ENCODE measurements at places on chromosomes 3 and 15. TPM values are rescaled to one million over a fixed set of nuclear protein-coding genes. Genes with fewer than 3 reads are reported as not detected.
A peak's percentile ranks its signal among the peaks of the same experiment; 100 is the strongest.

TMC3 gene
- total RNA-seq: 0.05 TPM

SENP2 gene
- 38.1 TPM for total RNA-seq

IQCF5 gene
- total RNA-seq: not detected

AMIGO3 gene
- 1.0 TPM for total RNA-seq

GNB4 gene
- total RNA-seq: 70.5 TPM

POPDC2 gene
- total RNA-seq: 1.7 TPM

RTP3 gene
- not detected for total RNA-seq

RPL39L gene
- total RNA-seq: 9.7 TPM

DNA sequence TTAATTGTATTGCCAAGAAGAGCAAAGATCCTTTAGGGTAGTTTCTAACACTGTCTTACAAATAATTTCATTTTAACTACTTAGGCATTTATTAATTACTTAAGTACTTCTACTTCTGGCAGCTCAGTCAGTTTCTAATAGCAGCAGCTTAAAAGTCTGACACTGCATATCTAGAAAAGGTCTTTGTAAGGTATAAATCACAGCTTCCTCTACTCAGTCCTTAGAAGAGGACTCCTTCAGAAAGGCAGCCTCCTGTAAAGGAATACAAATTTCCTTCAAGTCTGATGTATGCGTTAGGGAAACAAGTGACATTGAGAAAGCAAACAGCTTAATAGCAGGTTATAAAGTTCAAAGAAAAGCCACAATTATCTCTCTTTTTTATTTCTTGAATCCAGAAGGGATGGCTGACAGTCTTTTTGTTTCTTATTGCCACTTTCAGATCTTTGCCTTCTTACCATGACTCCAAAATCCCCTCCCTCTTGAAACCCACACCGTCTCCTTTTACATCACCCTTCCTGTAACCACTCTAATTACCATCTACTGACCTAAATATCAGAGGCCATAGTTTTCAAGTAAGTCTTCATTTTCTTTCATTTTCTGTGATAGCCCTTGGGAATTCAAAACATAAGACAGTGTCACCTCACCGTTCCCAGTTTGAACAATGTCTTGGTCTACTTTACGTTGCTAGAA, 109.5 kb downstream of the CGGBP1 start:
- no peak for DNase-seq

GRCh38 chr3:130609166-130609979, 92.4 kb downstream of the COL6A6 start:
- DNase-seq: no peak

- DNase-seq: no peak
Measured at GRCh38 chr15:71066983-71067382, 48.3 kb upstream of the THSD4 start.

GRCh38 chr3:69288161-69288895, 97.6 kb downstream of the FRMD4B start:
- peak; percentile 19 for DNase-seq

- no peak for DNase-seq
Measured at GRCh38 chr15:67003586-67003985, 61.8 kb upstream of the SMAD3 start.

DNA sequence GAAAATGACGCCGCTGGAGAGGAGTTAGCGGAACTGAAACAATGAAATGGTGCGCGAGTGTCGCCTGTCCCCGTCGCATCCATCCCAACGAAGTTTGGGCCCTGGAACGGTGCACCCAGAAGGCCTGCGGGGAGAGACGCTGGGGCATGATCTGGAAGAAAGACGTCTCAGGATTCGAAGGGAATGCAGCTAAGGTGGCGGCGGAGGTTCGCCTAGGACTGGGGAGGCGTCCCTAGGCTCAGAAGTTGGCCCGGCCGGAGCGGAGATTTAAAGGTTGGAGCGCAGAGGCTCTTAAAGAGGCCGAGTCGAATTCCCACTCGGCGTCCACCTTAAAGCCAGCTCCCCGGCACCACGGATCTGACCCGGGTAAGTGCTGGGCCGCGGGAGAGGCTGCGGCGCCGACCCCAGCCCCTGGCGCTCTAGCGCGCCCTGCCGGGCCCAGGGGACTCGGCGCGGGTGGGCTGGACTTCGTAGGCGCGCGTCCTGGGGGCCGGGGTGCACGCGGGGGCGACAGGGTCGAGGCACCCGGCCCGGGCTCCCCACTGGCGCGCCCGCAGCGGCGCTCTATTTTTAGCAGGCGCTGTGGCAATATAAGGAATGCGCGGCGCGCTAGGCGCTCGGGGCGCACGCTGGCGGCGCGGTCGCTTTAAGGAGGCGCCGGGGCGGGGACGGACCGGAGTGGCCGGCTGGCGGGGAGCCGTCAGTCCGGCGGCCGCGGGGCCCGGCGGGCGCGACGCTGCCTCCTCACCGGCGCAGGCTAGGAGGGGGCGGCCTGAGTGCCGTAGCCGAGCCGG, at the start of gene MRAS:
Gene MRAS, plus strand, starts transcription at position 620 of the 794 bp plus-strand sequence. CDS start 24,305 bp downstream, outside the sequence.
- peak; percentile 64 for DNase-seq

DNA sequence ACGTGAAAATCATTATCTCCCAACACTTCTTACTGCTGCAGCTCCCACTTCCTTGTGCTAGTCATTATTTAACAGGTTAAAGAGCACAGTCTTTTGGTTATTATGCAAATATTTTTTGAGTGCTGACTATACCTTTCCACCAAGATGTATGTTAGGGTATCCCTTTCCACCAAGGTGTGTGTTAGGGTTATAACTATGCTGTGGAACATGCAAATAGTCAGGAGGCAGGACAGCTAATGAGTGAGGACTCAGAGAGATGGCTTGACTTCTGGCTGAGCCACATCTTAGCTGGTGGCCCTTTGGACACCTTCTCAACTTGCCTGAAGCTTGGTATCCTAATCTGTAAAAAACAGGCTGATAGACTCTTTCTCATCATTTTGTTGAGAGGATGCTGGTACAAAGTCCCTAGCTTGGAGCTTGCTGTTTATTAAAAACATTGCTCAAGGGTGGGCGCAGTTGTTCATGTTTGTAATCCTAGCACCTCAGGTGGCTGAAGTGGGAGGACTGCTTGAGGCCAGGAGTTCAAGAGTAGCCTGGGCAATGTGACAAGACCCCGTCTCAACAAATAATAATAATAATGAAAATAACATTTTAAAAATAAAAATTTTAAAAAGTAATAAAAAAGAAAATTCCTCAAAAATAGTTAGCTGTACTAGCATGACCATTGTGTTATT, 160.5 kb upstream of the ADAMTS9 start:
- no peak for DNase-seq

DNA sequence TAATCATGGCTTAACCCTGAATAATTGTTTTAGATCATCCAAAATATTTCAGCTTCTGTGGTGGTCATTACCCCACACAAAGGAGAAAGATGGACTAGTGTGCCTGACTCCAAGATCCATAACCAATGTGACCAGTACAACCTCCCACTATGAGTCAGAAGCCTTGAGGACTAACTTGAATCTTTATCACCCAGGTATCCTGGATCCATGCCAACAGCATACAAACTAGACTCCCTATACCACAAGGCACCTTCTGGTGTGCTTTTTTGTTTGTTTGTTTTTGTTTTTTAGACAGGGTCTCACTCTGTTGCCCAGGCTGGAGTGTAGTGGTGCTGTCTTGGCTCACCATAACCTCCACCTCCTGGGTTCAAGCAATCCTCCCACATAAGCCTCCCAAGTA, 317.7 kb downstream of the VPS13C start:
- DNase-seq: no peak

GRCh38 chr3:172305552-172305951, 142.7 kb downstream of the GHSR start:
- peak; percentile 48 for DNase-seq

- DNase-seq: peak; percentile 33
Measured at GRCh38 chr15:31328428-31328968, 1.9 kb downstream of the KLF13 start.

DNA sequence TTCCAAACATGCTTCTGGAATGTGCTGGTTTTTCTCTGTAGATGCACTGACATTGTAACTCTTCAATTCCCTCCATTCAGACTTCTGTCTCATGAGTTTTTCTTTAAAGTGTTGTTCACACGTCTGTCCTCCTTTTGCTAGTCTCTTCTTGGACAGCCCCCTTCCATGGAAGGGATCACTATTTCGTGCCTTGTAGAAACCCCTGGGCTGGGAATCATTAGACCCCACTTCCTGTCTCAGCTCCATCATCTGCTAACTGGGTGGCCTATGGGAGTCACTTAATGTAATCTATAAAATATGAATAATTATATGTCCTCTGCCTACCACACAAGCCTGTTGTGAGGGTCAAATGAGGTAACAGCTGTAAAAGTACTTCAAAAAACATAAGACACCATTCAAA, 110.6 kb downstream of the THSD4 start:
- no peak for DNase-seq

Measured in dermis blood vessel endothelial cell (primary cell).